ENCODE measurements at places on chromosomes 5 and 9.
A peak's percentile ranks its signal among the peaks of the same experiment; 100 is the strongest.

- DNase-seq, result no peak
Measured at GRCh38 chr5:142432369-142432863, 107.6 kb upstream of the SPRY4 start.

- no peak for DNase-seq
Measured at GRCh38 chr5:1510151-1510561, 13.6 kb downstream of the LPCAT1 start.

DNA sequence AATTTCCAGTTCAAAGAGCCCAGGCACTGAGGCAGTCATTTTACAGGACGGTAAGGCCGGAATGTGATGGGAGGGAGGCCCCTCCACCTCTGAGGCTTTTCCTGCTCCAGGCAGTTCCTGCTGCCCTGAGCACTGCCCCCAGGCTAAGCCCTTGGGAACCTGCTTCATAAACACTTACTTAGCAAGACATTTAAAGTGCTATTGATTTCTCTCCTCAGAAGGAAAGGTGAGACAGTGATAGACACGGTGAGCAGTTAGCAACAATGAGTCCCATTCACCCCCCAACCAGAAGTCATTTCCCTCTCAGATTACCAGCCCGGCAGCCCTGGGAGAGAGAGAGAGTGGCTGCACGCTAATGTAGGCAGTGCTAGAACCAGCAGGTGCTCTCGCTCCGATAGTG, 462.5 kb downstream of the SPOCK1 start:
- DNase-seq, result no peak

GRCh38 chr5:27592231-27592630, 553.8 kb upstream of the CDH9 start:
- DNase-seq, result no peak

- no peak for DNase-seq
Measured at GRCh38 chr5:97471951-97472350, 288.9 kb upstream of the RIOK2 start.

- no peak for DNase-seq
Measured at GRCh38 chr9:94042516-94043360, 41.5 kb upstream of the PTPDC1 start.

DNA sequence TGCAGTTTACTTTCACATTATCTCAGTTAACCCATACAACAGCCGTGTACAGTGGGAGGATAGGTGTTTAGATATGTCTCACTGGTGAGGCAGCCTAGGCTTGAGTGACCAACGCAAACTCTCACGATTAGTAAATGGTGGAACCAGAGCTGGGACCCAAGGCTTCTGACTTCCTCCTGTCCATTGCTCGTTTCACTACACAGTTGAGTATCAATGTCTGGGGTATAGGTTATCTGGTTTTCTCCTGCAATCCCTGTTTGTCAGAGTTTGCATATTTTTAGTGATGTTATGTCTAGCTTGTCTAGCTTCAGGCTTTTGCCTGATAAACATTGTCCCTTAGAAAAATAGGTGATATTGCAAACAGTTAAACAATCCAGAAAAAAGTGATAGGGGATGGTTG, 62.6 kb downstream of the NUP214 start:
- no peak for DNase-seq

DNA sequence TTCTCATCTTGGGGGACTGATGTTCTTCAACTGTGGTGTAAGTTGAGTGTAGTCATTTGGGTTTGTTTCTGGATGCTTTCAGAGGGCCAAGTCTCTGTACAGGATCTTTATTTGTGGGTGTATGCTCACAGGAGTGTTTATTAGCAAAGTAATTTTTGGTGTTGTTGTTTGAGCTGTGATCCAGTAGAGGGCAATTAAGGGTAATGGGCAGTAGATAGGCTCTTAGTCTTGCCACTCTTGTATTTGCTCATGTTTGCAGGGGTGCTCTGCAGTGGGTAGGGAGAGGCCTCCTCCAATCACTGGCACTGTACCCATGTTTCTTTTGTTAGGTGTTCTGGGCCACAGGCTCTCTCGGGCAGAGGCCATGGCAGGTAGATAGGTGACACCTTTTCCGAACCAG, 45.9 kb upstream of the ITGA2 start:
- DNase-seq, result no peak

- DNase-seq, result no peak
Measured at GRCh38 chr5:120252839-120253238, 211.3 kb upstream of the PRR16 start.

GRCh38 chr9:93633492-93634221, 57.3 kb downstream of the PHF2 start:
- no peak for DNase-seq

DNA sequence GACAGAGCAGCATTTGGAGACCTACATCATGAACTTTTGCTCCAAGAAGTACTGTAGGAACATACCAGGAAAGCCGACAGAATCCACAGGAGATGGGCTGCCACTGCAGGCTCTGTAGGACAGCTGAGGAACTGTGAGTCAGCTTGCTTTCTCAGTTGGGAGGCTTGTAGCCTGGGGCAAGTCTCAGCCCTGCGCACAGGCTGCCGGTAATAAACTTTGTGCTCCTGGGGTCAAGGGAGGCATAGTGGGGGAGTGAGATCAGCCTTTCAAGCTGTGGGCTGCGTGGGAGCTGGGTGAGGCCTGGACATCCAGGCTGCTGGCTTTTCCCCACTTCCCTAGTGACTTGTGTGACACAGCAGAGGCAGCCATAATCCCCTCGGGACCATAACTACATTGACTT, 718.0 kb upstream of the CDH10 start:
- DNase-seq, result no peak

- DNase-seq, result no peak
Measured at GRCh38 chr5:6340100-6340499, 38.2 kb downstream of the MED10 start.

GRCh38 chr5:181088289-181088688, 42.7 kb downstream of the OR2V1 start:
- peak; percentile 51 for DNase-seq

DNA sequence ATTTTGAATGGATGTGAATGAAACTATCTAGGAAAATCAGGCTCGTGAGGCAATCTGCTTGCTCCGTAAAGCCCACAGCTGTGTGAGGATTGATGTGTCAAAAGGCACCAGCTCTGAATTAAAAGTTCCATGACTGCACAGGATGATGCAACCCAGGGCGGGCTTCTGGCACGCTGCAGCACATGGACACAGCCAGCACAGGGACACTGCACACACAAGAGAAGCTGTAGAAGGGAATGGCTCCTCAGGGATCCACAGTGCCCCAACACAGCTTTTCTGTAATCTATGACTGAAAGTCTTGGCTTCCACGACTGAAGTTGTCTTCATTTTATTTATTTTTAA, 151.0 kb downstream of the GCNT1 start:
- peak; percentile 50 for DNase-seq

DNA sequence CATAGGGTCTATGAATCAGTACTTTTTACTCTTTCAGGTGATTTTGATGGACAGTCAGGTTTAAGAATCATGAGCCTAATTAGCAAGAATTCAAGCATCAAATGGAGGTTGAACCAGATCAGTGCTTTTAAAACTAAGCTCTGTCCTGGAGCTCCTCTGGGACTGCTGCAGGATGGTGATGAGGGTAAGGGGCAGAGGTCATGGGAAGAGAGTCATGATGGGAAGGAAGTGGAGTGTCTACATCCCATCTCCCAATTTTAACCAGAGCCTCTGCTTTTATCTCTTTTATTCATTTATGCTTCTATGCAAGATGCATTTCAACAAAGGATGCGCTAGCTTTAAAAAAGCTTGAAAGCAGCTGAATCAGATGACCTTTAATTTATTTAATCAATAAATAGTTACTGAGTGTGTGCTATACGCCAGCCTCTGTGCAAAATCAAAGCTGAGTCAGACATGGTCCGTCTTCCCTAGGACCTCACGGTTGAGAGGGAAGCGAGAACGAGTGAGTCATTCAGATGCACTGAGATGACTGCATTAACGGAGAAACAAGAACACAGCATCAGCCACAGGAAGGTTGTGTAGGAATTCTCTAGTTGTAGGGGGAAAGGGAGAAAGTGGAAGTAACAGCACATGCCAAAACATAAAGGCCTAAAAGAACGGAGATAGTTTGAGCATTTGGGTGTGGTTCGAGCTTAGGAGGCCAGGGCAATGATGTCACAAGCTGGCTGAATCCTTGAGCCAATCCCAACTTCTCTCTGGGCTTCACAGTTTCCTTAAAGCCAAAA, 441.6 kb upstream of the BRINP1 start:
- DNase-seq, result no peak

DNA sequence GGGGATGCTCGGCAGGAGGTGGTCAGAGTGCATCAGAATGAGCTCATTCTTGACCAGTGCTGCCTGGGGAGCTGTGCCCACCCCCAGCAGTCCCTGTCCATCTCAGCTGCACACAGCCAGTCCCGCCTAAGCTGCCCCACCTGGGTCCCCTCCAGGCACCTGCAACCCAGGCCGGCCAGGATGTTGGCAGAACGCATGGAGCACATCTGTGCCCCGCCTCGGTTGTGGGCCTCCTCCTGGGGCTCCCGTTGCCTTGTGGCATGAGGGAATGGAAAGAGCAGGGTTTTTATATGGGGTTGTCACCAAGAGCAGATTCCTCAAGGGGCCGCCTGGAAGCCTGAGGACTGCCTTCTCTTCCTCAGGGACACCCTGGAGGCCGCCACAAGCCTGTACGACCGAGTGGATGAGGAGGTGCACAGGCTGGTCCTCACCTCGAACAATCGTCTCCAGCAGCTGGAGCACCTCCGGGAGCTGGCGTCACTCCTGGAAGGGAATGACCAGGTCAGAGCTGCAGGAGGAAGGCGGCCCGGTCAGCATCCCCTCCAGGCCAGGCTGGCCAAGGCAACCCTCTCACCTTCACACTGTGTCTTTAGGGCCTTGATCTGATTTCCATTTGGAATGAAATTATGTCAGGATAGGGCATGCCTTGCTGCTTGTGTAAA, 34.8 kb upstream of the LRRC14B start:
- no peak for DNase-seq

DNA sequence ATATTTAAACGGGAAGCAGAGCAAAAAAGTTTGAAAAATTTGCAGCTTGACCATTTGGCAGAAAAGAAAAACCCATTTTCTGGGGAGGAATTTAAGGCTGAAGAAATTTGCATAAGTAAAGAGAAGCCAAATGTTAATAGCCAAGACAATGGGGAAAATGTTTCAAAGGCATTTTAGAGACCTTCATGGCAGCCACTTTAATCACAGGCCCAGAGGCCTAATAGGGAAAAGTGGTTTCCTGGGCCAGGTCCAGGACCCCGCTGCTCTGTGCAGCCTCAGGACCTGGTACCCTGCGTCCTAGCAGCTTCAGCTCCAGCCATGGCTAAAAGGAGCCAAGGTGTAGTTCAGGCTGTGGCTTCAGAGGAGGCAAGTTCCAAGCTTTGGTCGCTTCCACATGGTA, 507.3 kb downstream of the SLCO4C1 start:
- DNase-seq, result no peak

DNA sequence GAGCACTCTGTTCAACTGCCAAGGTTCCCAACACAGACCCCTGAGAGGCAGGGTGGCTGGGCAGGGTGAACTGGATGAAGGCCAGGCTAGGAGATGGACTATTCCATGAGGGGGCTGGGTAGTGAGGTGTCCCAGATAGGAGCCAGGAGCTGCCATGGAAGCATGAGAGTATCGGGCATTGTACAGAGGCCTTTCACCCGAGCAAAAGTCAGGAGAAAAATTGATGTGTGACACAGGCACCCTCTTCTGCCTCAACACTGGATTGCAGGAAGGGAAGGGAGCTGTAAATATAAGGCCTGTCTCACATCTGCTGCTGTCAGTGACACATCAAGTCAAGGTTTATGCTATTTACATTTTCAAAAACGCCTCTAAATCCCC, 74.6 kb downstream of the UBAP1 start:
- no peak for DNase-seq

- no peak for DNase-seq
Measured at GRCh38 chr5:74201334-74202081, 439.0 kb downstream of the ENC1 start.

DNA sequence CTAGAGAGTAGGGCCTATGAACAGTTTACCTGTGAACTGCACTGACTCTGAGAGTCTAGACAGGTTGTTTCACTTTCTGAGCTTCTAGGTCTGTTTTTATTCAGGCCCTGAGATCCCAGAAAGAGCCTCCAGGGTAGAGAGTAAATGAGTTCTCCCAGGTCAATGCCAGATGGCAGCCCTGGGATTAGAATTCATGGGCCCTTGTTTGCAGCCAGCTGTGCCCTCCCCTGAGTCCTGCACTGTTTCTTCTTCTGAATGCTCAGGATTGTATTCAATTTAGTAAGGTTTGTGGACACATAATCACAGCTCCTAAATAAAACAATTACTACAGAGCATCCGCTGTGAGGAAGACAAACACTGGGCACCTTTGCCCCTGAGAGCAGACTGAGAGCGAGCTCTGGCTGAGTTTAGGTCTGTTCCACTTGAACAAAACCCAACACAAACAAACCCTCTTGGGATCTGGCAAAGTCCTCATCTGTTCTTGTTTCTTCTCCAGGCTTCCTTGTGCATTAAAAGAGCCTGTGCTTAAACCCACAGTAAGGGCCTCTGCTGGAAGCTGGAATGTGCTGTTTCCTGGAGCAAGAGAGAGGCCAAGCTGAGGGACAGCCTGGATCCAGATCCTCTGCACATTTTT, 29.9 kb downstream of the FAM219A start:
- no peak for DNase-seq

- DNase-seq, result no peak
Measured at GRCh38 chr5:171806976-171807747, 21.5 kb downstream of the SMIM23 start.

DNA sequence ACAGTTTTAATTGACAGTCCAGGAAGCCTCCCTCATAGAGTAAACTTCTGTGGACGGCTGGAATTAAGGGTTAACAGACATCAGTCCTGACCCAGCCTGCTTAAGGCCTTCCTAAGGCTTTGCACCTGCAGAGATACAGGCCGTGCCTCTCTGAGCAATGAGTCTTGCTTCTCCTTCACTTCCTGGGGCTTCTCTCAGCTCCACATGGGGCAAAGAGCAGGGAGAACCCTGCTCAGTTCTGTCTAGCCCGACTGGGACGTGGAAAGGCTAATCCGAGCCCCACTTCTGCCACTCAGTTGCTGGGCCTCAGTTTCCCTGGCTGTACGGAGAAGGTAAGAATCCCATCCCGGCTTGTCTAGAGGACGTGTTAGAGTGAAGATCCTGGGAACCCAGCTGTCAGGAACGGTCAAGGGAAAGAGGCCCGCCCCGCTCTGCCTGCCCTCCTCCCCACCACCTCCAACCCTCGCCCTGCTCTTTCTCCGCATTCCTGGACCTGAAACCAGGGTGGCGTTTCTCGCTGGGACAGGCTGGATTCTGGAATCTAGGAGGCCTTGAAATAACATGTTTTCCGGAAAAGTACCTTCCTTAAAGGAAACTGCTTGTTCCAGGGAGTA, 6.5 kb downstream of the SPAAR start:
- DNase-seq, result no peak
